ENCODE measurements at places on chromosomes 3 and 15.

- DNase-seq: no peak
Measured at GRCh38 chr3:56823984-56824703, 22.4 kb upstream of the ARHGEF3 start.

DNA sequence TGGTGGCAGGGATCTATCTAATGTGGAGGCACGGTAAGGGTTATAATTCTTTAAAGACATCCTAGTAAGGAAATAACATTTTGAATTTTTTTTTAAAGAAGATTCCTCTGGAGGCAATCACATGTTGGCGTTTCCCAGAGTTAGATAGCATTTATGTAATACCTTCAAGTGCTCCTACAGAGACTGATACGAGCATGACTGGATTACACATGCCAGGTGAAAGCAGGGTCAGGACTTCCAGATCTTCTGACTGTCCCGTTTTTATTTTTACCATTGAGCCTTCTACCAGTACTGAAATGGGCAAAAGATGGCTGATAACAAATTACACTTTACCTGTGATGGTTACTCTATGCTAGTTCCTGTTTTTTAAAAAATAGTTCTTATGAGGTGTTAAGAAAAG is 13.8 kb downstream of the IL17RB start:
- no peak for DNase-seq

- no peak for DNase-seq
Measured at GRCh38 chr15:63969652-63970421, 76.4 kb downstream of the DAPK2 start.

DNA sequence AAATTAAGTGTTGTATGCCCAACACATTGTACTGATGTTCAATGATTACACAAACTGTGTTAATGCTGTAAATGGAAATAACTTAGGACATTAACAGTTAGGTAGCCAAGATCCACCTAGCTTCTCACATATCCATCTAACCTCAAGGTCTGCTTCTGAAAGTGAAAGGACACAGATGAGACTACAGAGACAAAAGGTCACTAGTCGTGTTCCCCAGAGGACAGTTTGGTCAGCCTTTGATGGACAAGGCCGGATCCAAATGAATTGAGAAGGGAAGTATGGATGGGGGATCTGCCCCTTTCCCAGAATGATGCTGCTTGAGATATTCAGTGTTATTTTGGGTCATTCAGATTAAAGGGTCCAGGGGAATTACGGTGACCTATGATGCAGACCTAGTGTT is 17.2 kb downstream of the ALDH1A2 start:
- no peak for DNase-seq

GRCh38 chr15:57541805-57542504 is 49.7 kb upstream of the MYZAP start:
- no peak for DNase-seq

DNA sequence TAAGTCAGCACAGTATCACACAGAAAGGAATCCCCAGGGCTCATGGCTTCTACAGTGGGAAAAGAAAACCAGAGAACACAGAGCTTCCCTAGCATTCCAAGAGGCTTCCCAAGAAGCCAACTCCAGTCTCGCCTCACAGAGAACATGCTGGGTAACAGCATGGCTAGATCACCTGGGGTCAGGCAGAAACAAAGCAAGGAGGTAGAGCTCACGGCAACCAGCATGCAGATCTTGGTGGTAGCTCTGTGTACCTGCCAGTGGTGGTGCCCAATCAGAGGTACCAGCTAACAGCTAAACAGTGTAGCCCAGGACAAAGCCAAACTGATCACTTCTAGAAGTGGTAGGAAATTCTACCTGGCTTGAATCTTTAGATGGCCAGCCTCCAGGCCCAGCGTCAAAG is 31.3 kb downstream of the POLQ start:
- DNase-seq: no peak

DNA sequence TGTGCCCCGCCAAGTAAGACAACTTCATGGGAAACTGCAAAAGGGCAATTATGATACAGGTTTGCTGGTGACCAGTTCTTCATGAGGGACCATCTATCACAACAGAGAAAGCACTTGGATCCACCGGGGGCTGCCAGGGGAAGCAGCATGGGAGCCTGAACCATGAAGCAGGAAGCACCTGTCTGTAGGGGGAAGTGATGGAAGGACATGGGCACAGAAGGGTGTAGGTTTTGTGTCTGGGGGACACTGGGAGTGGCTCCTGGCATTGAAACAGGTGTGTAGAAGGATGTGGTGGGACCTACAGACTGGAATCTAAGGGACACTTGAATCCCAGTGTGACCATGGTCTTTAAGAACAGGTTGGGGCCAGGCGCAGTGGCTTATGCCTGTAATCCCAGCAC is 22.6 kb downstream of the MKRN2 start:
- no peak for DNase-seq

DNA sequence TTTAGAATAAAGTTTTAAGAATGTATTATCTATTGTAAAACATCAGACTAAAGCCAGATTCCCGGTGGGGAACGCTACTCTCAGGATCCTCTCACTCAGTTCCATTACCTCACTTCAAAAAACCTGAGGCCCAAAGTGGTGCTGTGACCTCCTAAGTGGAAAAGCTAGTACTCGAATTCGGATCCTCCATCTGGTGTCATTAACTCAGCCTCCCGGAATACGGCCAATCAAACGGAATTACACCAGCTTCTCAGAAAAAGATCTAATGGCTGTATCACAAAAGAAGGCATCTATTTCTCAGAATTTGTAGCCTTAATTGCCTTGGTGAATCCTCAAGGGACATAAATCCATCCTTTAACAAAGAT is 627 bp downstream of the ACAD11 start:
- no peak for DNase-seq

GRCh38 chr3:177490626-177491025 is 293.3 kb upstream of the TBL1XR1 start:
- no peak for DNase-seq

GRCh38 chr15:75712668-75713337 is at the start of gene CSPG4:
Gene CSPG4 (minus strand): TSS chr15:75712848. CDS start chr15:75712755, 93 bp downstream.
- no peak for DNase-seq

- no peak for DNase-seq
Measured at GRCh38 chr3:20128358-20128757, 57.6 kb downstream of the SGO1 start.

GRCh38 chr3:39346785-39347585 is 17.5 kb downstream of the CCR8 start:
- no peak for DNase-seq

DNA sequence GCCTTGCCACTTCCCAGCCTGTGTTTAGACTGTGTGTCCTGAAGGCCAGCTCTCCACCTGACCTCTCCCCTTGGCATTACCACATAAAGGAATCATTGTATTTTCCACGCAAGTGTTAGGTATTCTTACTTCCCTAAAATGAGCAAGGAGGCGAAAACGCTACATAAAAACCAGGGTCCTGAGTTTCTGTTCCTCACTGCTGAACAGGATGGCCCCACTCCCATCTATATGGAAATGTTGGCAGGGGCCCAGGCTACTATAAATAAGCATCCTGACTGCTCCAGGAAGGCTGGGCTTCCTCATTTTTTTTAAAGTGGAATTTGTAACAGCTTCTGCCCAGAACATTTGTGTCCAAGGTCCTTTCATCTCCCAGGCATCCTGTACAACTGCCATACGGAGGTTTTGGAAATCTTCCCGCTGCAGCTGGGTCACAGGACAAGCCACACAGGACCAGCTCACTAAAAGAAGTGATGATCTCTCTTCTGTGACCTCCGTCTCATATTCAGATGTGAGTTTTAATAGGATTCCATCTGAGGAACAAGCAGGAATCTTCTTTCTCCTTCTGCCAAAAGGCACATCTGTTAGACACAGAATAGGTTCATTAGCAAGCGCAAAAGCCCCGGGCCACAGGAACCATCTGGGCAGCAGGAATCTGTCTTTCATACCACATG is 56.4 kb upstream of the LIMD1 start:
- no peak for DNase-seq

- no peak for DNase-seq
Measured at GRCh38 chr15:80785335-80785734, 6.2 kb downstream of the CEMIP start.

DNA sequence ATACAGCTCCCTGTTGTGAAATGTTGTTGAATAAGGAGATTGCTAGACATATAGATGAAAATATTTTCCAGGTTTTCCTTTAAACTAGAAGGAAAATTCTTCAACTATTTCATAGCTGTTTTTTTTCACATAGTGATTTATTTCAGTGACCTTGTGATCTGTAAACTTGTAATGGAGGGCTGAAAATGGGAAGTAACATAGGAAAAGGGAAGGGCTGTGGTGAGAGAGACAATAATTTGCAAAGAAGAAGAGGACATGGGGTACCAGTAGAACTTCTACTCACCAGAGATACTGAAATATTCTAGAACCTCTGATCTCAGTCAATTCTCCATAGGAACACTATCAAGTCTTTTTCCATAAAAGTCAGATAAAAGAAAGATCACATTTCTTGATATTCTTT is 60.4 kb downstream of the PLS1 start:
- DNase-seq: no peak

DNA sequence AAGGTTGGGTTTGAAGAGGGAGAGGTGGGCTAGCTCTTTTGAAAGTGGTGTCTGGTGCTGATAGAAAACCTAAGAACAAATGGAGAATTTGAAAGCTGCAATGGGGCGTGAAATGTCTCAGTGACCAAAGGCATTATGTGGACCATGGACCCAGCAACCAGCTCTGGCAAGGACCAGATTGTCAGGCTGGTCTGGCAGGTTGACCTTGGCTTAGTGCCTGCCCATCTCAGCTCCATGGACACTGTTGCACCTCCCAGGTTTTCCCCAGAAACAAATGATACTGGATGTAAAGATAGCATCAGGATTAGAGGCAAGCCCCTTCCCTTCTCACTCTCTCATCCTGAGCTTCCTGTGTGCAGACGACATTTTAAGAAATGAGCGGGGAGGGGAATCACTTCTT is 302.9 kb upstream of the LRRFIP2 start:
- no peak for DNase-seq

- no peak for DNase-seq
Measured at GRCh38 chr3:180284331-180285110, 247.8 kb upstream of the PEX5L start.

GRCh38 chr15:68586274-68586961 is 7.6 kb downstream of the CORO2B start:
- DNase-seq: no peak
